ENCODE measurements at places on chromosomes 4 and X. TPM values are rescaled to one million over a fixed set of nuclear protein-coding genes. Genes with fewer than 3 reads are reported as not detected.

PNMA6F gene
- not detected for total RNA-seq

SLC6A14 gene
- total RNA-seq = 10.1 TPM

NDST3 gene
- 0.74 TPM for total RNA-seq

NWD2 gene
- 0.49 TPM for total RNA-seq

NRK gene
- total RNA-seq = 0.49 TPM

- peak overlapping the region; percentile 91 for H3K27ac ChIP-seq
- no peak for DNase-seq
- no peaks in the 10 kb centered on the region for H3K36me3 ChIP-seq
- peaks cover 47% of the 10 kb centered on the region for H3K4me1 ChIP-seq
- no peaks in the 10 kb centered on the region for H3K27me3 ChIP-seq
Observed at GRCh38 chr4:165328101-165328425, 594 bp downstream of the MSMO1 start.

- H3K4me3 ChIP-seq = no peak overlapping the region
- no peaks in the 10 kb centered on the region for H3K4me1 ChIP-seq
- H3K27ac ChIP-seq = no peak overlapping the region
- no peak for DNase-seq
Observed at GRCh38 chr4:113851816-113852215, 90.3 kb upstream of the CAMK2D start.

- H3K36me3 ChIP-seq = peaks cover 6% of the 10 kb centered on the region
- no peak overlapping the region for H3K27ac ChIP-seq
- H3K4me1 ChIP-seq = no peaks in the 10 kb centered on the region
- no peak for DNase-seq
Observed at GRCh38 chrX:119828446-119828845, 24.3 kb downstream of the UPF3B start.

- no peaks in the 10 kb centered on the region for H3K36me3 ChIP-seq
- H3K27me3 ChIP-seq = no peaks in the 10 kb centered on the region
- H3K4me3 ChIP-seq = no peak overlapping the region
Observed at GRCh38 chr4:147578051-147578476, 39.1 kb upstream of the TMEM184C start.

DNA sequence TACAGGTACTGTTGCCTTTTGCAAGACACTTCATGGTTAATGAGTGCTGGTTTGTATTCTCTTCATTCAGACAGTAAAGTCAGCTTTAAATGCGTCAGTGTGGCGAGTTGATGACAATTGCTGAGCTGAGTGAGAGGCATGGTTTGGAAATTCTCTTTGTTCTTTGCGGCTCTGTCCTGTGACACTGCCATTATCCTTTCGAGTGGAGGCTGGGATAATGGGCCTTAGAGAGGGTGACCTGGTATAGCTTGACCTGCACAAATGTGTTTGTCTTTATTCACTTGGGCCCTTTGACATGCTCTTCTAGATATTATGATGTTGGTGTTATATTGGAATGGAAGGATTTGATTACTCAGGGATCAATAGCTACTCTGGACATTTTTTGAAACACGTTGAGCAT is 208.5 kb upstream of the FAT1 start:
- H3K4me3 ChIP-seq = no peak overlapping the region
- DNase-seq = no peak
- no peaks in the 10 kb centered on the region for H3K36me3 ChIP-seq
- H3K27me3 ChIP-seq = no peaks in the 10 kb centered on the region

- DNase-seq = no peak
- H3K4me3 ChIP-seq = no peak overlapping the region
- no peaks in the 10 kb centered on the region for H3K36me3 ChIP-seq
- no peaks in the 10 kb centered on the region for H3K27me3 ChIP-seq
Observed at GRCh38 chr4:47703956-47704355, 133.9 kb downstream of the CORIN start.

DNA sequence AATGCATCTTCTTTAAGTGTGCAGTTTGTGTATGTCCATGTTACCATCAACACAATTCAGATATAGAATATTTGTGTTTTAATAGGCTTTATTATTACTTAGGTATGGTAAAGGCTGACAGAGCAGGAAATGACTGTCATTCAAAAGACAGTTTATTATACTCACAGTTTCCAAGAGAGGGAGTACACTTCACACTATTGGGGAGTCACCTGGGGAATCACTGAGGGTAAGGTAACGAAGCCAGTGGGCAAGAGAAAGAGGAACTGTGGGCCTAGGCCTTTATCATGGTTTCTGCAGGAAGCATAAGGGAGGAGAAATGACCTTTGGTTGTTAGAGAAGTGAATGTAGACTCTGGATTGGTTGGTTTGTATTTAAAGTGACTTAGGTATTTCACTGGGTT is 235.1 kb upstream of the HCCS start:
- no peaks in the 10 kb centered on the region for H3K4me1 ChIP-seq
- no peak for DNase-seq
- H3K27ac ChIP-seq = no peak overlapping the region
- H3K27me3 ChIP-seq = no peaks in the 10 kb centered on the region

- no peak overlapping the region for H3K4me3 ChIP-seq
- no peaks in the 10 kb centered on the region for H3K36me3 ChIP-seq
- no peak for DNase-seq
- H3K27me3 ChIP-seq = no peaks in the 10 kb centered on the region
Observed at GRCh38 chr4:113645771-113646441, 115.6 kb downstream of the CAMK2D start.

DNA sequence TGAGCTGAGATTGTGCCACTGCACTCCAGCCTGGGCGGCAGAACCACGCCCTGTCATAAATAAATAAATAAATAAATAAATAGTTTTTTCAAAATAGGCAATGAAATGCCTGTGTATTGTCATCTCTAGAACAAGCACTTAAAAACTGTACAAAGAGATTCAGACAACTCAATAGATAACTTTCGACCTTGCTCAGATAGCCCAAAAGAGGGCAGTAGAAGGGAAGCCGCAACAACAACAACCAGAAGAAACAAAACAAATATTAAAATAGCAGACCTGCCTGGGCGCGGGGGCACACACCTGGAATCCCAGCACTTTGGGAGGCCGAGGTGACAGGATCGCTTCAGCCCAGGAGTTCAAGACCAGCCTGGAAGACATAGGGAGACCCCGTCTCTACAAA is 9.4 kb upstream of the CLDN34 start:
- no peak overlapping the region for H3K4me3 ChIP-seq
- H3K27ac ChIP-seq = no peak overlapping the region
- no peaks in the 10 kb centered on the region for H3K36me3 ChIP-seq
- no peaks in the 10 kb centered on the region for H3K4me1 ChIP-seq
- no peaks in the 10 kb centered on the region for H3K27me3 ChIP-seq

GRCh38 chr4:2083826-2084160 is 24.7 kb downstream of the NAT8L start:
- no peaks in the 10 kb centered on the region for H3K36me3 ChIP-seq
- no peak overlapping the region for H3K4me3 ChIP-seq
- no peaks in the 10 kb centered on the region for H3K27me3 ChIP-seq
- no peaks in the 10 kb centered on the region for H3K4me1 ChIP-seq
- DNase-seq = no peak

- H3K4me3 ChIP-seq = no peak overlapping the region
- no peak for DNase-seq
- H3K27me3 ChIP-seq = no peaks in the 10 kb centered on the region
- H3K4me1 ChIP-seq = no peaks in the 10 kb centered on the region
- no peak overlapping the region for H3K27ac ChIP-seq
- no peaks in the 10 kb centered on the region for H3K36me3 ChIP-seq
Observed at GRCh38 chrX:40298572-40299479, 201.1 kb upstream of the BCOR start.

DNA sequence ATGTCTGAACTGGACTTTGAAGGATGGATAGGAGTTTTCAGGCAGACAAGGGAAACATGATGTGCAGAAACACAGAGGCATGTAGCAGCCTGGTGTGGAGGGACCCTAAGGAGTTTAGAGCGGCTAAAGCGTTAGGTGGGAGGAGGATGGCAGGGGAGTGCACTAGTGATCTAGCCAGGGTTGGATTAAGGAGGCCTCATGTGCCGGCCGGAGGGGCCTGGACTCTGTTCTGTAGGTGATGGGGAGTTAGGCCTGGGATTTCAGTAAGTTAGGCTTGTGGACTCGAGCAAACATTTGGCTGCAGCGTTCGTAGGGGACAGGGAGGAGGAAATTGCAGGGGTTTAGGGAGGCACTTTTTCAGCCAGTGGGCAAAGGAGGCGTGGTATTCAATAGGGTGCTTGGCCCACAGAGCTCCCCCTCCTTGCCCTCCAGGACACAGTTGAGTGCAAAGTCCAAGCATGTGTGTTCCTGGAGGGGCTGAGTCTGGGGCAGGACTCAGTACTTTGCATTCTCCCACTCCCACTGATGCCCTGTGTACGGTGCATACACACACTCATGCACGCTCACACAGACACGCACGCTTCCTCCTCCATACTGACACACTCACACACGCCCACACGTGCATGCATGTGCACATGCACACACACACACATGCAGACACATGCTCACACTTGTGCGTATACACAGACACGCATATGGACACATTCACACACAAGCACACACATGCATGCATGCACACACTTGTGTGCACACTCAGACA is 18.6 kb downstream of the PSAPL1 start:
- H3K4me3 ChIP-seq = no peak overlapping the region
- no peaks in the 10 kb centered on the region for H3K27me3 ChIP-seq
- H3K36me3 ChIP-seq = no peaks in the 10 kb centered on the region
- H3K4me1 ChIP-seq = no peaks in the 10 kb centered on the region
- no peak for DNase-seq

Measured in vagina (tissue), 2 donors.